GM03348 (cell line): ENCODE measurements at places on chromosomes 12 and 14.

DNA sequence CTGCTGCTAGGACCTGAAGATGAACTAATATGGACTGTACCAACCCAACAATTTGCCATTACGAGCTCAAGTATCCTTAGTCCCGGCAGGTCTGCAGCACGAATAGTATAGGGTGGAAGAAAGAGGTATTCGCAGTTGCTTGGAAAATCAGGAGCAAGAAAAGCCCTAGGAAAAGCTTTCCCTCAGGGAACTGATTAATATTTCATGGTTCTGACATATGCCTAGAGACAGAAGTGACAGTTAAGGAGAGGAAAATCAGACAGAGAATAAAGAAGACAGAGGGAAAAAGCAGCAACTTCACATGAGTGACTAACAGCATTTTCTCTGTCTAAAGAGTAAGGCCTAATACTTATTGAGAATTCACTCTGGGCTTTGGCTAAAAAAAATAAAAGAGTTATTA, 602.9 kb upstream of the ATP2B1 start:
- no peak for DNase-seq

DNA sequence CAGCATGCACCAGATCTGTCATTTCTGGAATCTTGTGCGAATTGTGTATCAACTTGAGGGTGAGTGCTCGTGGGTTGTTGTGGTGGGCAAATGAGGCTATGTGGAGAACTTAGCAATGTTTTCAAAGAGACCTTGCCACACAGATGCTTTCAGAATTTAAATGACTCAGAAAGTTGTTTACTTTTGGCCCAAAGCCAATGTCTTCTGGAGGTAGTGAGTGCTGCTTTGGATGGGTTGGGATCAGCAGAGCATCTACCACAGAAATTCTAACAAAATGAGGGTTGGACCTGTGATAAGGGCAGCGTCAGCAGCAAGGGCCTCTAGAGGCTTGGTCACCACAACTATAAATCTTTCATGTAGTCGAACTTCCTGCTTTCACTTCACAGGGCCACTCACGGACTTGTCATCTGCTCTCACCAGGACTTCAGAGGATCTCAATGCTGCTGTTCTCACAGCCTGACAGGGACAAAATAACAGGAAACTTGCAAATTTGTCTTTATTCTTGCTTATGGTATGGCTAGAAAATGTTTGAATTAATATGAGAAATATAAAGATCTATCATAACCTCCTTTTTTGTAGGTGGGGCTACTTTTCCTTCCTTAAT, 111.4 kb downstream of the DACT1 start:
- peak; percentile 62 for DNase-seq

- peak; percentile 8 for DNase-seq
Measured at GRCh38 chr12:59382282-59383078, 213.3 kb upstream of the SLC16A7 start.

DNA sequence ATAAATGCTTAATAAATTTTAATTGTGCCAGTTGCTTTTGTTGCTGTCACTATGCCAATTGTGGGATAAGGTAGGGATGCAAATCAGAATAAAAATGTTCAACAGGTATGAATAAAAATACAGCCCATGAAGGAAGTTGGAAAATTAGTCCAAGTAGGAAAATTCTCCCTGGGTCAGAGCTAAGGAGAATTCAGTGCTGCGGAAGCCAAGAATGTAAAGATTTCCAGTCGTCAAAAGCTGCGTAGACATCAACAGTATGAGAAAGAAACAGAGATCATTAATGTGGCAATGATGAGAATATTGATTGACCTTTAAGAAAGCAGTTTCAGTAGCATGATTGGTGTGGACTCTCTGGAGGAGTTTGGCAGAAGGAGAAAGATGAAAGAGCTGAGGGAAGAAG, 87.9 kb downstream of the PLEKHA5 start:
- DNase-seq, result no peak

GRCh38 chr12:121668750-121669520, 519 bp downstream of the MORN3 start:
- peak; percentile 49 for DNase-seq

GRCh38 chr14:32998433-32998832, 59.8 kb downstream of the NPAS3 start:
- DNase-seq, result peak; percentile 36

DNA sequence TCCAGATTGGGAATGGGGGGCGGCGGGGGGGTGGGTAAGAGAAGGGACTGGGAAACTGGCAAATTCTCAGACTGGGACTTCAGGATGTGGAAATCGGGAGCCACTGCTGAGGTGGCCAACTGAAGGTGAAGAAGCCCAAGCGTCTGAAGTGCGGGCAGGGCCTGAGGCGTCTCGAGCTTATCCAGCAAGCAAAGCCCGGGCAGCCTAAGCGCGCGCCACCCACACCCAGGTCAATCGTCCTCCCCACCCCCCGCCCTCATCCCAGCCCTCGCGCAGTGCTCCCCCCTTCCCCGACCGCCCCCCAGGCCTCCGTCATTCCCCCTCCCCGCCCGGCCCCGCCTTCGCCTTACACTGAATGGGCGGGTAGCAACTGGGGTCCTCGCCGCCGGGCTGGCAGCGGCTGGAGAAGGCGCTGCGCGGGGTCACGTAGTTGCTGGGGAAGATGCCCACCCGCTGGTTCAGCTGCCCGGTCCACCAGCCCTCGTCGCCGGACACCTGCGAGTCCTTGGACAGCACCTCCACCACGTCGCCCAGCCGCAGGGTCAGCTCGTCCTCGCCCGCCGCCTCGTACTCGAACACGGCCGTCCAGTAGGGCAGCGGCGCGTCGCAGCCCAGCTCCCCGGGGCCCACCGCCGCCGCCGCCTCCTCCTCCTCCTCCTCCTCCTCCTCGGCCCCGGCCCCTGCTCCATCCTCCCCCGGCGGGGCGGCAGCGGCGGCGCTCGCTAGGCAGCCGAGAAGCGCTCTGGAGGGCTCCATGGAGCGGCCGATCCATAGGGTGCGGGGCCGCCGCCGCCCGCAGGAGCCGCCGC, 693 bp downstream of the MAP3K9 start:
- DNase-seq, result no peak

DNA sequence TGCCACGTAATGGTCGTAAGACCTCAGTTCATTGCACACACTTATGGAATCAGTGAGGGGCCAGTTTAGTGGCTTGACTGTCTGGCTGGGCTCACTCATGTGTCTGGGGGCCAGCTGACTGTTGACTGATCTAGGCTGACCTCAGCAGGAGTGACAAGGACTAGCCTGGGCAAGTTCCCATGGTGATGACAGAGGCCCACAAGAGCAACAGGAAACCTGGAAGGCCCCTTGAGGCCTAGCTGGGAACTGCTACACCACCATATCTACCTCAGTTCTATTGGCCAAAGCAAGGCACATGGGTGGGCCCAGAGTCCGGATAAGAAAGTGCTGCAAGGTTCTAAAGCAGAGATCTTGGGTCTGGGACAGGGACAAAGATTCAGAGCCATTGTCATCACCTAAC, 21.3 kb upstream of the RFLNA start:
- DNase-seq, result peak; percentile 28

- no peak for DNase-seq
Measured at GRCh38 chr12:25690996-25691864, 138.1 kb upstream of the LMNTD1 start.

DNA sequence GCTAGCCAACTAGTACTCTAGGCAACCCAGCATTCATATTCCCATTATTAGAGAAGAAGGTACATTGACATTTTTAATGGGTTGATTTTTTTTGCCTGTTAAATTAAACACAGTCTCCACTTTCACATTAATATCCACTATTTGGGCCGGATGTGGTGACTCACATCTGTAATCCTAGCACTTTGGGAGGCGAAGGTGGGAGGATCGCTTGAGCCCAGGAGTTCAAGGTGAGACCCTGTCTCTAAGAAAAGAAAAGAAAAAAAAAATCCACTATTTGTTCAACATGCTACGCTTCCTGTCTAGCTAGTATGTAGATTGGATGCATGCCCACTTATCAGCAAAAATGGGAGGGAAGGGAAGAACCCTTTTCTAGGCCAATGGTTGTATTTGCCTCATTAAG, 7.1 kb upstream of the CRADD start:
- DNase-seq, result no peak

- no peak for DNase-seq
Measured at GRCh38 chr12:32120419-32120818, 13.8 kb downstream of the BICD1 start.

DNA sequence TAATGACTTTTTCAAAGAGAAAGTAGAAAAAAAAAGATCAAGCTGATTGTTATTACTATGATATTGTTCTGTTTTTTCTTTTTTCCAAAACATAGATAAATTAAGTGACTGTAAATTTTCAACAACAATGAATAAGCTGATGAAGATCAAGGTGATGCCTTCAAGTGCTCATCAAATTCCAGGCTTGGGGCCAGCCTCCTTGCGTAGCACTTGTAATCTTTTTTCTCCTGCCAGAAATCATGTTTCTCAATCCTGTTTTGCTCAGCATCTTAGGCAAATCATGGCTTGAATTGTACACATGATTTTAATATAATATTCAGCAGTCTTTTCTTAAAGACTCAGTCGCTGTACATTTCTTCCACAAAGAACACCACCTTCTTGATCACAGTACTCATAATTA, 333.2 kb downstream of the NPAS3 start:
- DNase-seq, result no peak

DNA sequence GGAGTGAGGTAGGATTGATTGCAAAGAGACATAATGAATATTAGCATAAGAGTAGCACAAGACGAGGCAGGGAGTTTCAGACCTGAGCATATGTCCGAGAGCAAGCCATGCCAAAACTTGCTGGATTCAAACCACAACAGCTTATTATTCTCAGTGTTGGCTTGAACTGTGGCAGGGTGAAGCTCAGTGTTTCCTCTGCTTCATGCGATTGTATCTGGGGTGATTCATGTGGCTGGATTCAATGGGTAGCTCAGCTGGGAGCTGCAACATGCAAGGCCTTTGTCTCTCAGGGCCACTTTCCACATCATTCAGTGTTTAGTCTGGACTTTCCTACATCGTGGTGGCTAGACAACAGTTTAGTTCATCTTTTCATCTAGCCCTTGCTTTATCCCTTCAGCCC, 22.1 kb upstream of the E2F7 start:
- peak; percentile 67 for DNase-seq

DNA sequence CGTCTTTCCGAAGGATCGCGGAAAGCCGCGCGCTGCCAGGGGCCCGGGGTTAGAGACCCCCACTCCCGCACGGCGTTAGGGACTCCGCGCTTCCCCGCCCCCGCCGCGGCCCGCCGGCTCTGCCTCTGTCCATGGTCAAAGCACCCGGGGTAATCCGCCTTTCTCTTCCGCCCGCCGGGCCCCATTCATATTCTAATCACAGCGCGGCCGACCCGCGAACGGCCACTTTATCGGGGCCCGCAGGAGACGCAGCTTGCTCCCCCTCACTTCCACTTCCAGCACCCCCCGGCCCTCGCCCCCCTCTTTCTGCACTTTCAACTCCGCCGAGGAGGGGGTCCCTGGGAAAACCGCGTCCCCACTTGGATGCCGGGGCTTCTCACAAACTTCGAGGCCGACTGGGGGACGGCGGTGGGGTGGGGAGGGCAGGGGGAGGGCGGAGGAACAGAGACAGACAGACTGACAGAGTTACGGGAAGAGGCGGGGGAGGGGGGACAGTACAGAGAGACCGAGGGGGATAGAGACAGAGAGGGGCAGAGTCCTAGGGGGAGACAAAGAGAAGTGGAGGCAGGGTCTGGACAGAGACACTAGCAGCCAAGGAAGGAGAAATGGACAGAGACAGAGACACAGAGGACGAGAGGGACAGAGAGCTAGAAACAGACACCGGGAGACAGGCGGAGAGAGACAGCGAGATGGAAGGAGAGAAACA, 1.1 kb upstream of the RFX4 start:
- DNase-seq, result peak; percentile 71

- DNase-seq, result no peak
Measured at GRCh38 chr12:2032506-2032905, 20.3 kb upstream of the CACNA1C start.

DNA sequence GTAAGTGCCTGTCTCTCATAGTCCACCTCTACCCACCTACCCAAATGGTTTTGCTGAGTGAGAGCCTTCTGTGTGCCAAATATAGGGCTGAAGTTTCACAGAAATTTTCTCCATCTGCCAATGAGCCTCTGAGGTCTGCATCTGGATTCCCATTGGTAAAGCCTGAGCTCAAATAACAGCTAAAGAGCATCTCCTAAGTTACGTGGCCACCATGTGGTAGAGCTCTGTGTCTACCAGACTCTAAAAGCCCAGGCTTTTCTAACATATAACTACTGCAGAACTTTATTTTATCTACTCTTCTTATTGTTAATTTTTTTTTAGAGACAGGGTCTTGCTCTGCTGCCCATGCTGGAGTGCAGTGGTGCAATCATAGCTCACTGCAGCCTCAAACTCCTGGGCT, 16.0 kb downstream of the AMDHD1 start:
- no peak for DNase-seq

DNA sequence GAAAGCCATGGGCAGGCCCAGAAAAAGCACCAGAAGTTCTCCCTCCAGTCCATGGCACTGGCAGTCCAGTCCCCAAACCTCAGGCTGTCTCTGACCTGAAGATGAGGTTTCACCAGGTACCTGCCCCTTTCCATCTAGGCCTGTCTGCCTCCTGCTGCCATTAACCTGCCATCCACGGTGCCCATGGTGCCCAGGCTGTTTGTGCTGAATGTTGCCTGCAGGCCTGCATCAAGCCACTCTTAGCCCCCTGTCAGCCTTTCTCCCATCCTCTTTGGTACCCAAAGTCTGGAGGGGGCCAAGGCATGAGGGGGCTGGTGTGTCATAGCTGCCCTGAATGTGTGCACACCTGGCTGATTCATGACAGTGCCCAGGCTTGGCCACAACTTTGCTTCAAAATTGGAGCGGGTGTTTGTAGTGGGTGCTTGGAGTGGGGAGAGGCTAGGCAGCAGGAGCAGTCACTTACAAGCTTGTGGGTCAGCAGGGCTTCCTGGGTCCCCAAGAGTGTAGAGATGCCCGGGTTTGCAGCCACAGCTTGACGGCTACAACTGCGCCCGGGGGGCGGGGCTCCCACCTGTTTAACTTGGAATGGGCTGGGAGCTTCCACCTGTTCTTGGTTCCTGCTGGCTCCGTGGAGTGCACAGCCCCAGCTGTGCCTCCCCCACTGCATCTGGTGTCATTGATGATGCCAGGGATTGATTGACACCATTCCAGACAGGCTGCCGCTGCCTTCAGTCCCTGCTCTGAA, 88.5 kb downstream of the GPHN start:
- DNase-seq, result no peak

- DNase-seq, result no peak
Measured at GRCh38 chr14:74255281-74255680, 16.0 kb downstream of the VSX2 start.

GRCh38 chr14:22994762-22995275, 12.5 kb upstream of the AJUBA start:
- peak; percentile 54 for DNase-seq

- no peak for DNase-seq
Measured at GRCh38 chr14:104513641-104514046, 65.9 kb upstream of the C14orf180 start.

- no peak for DNase-seq
Measured at GRCh38 chr12:24470050-24470449, 478.9 kb downstream of the BCAT1 start.

GRCh38 chr12:8677362-8677761, 14.7 kb upstream of the MFAP5 start:
- no peak for DNase-seq

DNA sequence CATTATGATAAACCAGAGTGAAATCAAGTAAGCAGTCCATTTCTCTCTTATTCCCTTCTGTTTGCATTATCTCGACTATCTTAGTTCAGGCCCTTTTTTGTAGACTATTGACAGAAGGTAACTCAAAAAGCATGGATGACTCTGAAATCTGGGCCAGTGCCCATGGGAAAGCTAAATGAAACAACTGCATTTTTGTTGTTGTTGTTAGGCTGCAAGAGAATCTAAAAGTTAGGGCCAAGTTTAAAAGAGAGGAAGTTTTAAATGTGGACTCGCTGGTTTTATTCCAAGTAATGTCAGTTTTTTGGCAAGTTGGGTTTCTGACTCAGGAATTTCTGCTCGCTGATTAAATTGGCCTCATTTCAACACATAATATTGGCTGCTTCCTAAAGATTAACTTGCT, 201.1 kb downstream of the PIK3C2G start:
- DNase-seq, result peak; percentile 47
